ENCODE measurements at places on chromosomes 7 and 10. TPM values are rescaled to one million over a fixed set of nuclear protein-coding genes. Genes with fewer than 3 reads are reported as not detected.

HGF gene
- 101 TPM for total RNA-seq

LAMB1 gene
- total RNA-seq: 292 TPM

HKDC1 gene
- 10.6 TPM for total RNA-seq

GALNT17 gene
- under 0.01 TPM for total RNA-seq

MDH2 gene
- 42.7 TPM for total RNA-seq

FGFR2 gene
- 0.44 TPM for total RNA-seq

CYP26C1 gene
- 0.12 TPM for total RNA-seq

HOXA7 gene
- total RNA-seq: 0.77 TPM

NRP1 gene
- 516 TPM for total RNA-seq

NUDT13 gene
- 1.8 TPM for total RNA-seq

CPXM2 gene
- not detected for total RNA-seq

ZP3 gene
- 0.55 TPM for total RNA-seq

MMRN2 gene
- total RNA-seq: 14.9 TPM

PRXL2A gene
- total RNA-seq: 14.9 TPM

ACBD7 gene
- 4.5 TPM for total RNA-seq

CUBN gene
- total RNA-seq: 0.87 TPM

IFRD1 gene
- total RNA-seq: 57.2 TPM

EBLN1 gene
- total RNA-seq: not detected

NOD1 gene
- total RNA-seq: 3.5 TPM

DENND2A gene
- total RNA-seq: 14.9 TPM

IDI2 gene
- not detected for total RNA-seq

FAM25G gene
- not detected for total RNA-seq

PIK3AP1 gene
- 0.12 TPM for total RNA-seq

NRAP gene
- not detected for total RNA-seq

All from uterine smooth muscle cell (primary cell).